ENCODE measurements at places on chromosomes 13 and 19.

DNA sequence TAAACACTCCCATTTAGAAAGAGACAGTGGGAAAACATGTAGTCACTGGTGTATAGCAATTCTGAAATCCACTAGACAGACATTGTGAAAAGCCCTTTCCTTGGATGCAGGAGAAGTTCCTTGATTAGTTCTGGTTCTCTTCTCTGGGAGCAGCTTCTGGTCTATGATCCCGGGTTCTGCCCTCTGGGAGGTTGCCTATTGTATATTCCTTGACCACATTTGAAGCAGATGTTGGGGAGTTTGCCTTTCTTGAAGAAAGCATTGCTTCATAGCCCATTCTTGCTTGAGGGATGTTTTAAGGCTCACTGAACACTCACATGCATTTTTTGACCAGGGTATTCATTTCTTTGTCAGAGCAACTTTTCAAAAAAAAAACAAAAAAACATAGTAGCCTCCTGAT, 211.9 kb downstream of the NDFIP2 start:
- DNase-seq, result no peak

DNA sequence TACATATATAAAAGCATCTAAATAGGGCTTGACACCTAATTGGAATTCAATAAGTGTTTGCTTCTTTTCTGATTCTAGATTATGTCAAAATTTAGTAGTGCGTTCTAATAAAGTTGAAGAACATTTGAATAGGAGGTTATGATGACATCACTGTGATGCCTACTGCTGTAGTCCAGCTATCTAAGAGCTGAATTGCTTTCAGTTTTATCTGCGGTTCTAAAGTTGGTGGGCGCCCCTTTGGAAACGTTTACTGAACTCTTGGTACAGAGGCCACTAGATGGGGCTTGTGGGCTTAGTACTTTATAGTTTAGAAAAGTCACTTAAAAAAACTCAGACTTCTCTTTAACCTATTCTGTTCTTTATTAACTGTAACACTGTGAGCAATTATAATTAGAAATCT, 776.9 kb downstream of the GPC5 start:
- no peak for DNase-seq

GRCh38 chr19:1858412-1859081, 4.8 kb downstream of the KLF16 start:
- DNase-seq, result no peak

GRCh38 chr13:102399791-102400674, 1.8 kb downstream of the FGF14 start:
- no peak for DNase-seq

DNA sequence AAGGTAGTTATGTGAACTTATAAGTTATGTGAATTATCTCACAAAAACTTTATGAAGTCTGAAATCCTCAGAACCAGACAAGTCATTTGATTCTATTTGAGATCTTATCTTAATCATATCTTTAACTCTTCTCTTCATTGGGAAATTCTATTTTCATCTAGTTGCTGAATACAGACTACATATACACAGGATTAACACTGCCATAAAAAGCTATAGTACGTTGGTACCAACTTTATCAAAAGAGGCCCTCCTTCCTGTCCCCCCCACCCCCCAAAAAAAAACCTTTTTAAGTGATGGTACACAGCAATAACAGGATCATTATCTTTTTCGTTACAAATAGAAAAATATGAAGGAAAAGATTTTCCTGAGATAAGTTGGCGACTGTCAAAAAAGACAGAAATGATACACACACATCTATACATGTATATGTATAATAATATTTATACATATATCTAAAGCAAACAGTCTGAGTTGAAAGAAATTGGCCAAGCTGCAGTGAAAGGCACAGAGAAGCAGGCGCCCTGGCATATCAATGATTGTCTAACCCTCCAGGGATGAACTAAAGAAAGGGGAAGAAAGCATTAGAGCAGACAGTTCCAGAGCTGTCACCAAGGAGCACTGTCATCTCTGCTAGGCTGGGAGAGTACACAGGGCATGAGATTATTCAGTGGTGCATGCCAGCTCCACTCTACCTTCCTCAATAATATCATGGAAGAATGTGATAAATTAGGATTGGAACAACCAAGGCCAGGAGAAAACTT, 116.7 kb downstream of the KLF12 start:
- no peak for DNase-seq

GRCh38 chr19:21221693-21222092, 79.9 kb downstream of the ZNF431 start:
- DNase-seq, result no peak

- no peak for DNase-seq
Observed at GRCh38 chr13:98781045-98781444, 28.6 kb upstream of the SLC15A1 start.

- DNase-seq, result no peak
Observed at GRCh38 chr19:33798681-33799111, 2.0 kb downstream of the KCTD15 start.

GRCh38 chr19:6849876-6850275, 37.5 kb upstream of the ADGRE1 start:
- DNase-seq, result no peak

Data from activated gamma-delta T cell treated with anti-CD3 and anti-CD28 coated beads, Interleukin-2, amount 50 U/mL, for 16 hours (primary cell).